T-helper 9 cell (primary cell): ENCODE measurements at places on chromosomes 16 and 17.

- no peak for DNase-seq
Measured at GRCh38 chr16:22205577-22206012, 483 bp upstream of the EEF2K start.

GRCh38 chr16:89046491-89046890 lies 47.2 kb upstream of the ACSF3 start:
- DNase-seq: no peak

- DNase-seq: no peak
Measured at GRCh38 chr16:76885776-76886537, 305.0 kb upstream of the MON1B start.

- DNase-seq: no peak
Measured at GRCh38 chr16:65867276-65867960, 499.1 kb upstream of the CDH5 start.

DNA sequence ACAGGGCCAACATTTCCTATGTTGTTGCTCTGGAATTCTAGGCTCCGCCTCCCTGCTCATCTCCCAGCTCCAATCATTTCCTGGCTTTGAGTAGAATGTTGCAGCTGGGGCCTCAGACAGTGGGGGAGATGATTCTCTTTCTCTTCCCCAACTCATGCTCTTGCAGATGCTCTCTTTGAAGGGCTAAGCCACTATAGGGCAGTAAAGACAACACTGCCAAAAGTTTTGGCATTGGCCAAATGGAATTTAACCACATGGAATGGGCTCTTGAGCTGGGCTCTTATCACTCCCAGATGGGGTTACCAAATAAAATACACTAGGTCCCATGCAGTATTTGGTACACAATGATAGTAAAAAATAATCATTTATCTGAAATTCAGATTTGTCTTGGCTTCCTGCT lies 19.6 kb upstream of the EFCAB13 start:
- no peak for DNase-seq

DNA sequence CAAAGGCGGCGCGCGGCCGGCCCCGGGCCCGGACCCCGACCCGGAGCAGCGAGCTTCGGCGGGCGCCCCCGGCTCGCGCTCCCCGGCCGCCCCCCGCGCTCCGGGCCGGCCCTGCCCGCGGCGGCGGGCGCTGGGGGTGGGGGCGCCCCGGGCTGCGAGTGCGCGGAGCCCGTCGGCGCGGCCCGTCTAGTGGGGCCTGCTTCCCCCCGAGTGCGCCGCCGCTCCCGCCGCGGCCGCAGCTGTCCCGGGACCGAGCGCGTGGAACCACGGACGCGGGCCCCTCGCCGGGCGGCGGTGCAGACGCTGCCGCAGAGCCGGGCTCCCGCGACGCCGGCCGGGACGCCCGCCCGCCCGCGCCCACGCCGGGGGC lies 308 bp downstream of the ADCY9 start:
- no peak for DNase-seq

- no peak for DNase-seq
Measured at GRCh38 chr17:73938706-73939105, 264.8 kb upstream of the RPL38 start.

DNA sequence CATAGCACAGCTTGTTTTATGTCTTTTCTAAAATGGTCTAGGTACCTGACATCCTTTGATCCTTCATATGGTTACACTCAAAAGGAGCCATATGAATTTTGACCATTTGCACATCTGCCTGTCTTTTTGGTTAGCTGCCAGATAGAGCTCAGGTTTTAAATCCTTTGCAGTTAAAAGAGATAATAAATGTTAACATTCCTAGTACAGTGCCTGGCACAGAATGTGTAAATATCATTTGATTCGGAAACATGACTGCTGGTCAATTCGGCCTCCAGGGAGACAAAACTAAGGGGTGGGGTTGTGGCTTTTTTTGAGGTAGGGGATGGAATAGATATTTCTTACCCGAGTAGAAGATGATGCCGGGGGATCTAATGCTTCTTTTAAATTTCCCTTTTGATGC lies 64.2 kb downstream of the FTO start:
- no peak for DNase-seq

DNA sequence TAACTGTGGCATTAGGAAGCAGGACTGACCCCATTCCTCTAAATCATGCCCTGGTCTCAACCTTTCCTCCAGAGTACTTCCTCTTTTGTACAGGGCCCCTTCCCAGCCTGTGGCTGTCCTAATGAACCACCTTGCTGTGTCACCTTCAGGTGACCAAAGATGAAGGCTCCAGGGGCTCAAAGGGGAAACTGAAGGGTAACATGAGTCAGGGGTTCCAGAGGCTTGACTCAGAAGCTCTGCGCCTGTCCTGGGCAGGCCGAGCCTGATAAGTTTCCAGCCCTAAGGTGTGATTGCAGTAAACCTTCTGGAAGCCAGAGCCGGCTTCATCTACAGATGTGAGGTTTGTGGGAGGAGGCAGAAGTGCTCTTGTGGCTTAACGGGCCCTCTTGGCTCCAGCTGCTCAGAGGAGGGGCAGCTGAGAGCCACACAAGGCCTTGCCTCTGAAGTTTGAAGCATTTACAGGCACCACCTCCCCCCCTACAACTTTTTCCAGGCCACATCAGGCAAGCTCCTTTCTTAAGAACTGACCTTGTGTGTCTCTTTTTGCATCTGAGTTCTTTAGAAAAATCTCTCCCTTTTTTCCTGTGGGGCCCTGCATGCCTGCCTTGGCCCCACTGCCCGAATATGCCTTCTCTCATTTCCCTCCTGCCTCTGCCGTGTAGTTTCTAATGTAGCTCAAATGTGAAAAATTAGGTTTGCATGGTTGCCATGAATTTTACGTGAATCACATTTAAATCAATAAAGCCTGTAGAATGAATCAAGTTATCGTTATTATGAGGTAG lies 149.9 kb downstream of the CLEC16A start:
- no peak for DNase-seq

GRCh38 chr17:60422162-60422665 lies at the start of gene CHCT1:
TSS of gene CHCT1 (plus strand) at chr17:60422489. CDS start at chr17:60422593, 104 bp downstream.
- DNase-seq: no peak

GRCh38 chr16:23229714-23230113 lies 47.2 kb downstream of the SCNN1G start:
- no peak for DNase-seq

- no peak for DNase-seq
Measured at GRCh38 chr16:87434146-87434667, 42.1 kb downstream of the MAP1LC3B start.

DNA sequence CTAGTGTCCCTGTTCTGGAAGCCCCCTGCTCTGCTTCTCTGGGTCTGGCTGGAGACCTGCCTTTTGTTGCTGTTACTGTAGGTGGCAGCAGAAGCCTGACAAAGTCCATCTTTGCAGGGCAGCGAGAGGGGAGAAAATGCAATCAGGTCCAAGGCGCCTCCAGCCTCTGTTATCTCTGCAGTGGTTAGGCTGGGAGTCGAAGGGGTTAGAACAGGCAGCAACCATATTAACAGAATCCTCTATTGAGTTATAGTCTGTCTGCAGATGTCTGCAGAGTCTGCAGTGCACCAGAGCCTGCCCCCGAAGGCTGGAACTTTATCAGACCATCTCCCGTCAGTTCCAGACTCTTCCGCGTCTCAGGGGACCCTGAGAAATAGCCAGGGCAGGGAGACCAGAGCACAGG lies 404.9 kb upstream of the EEF2KMT start:
- no peak for DNase-seq

GRCh38 chr17:30788918-30789317 lies 35.6 kb downstream of the CRLF3 start:
- DNase-seq: no peak

- DNase-seq: peak; percentile 6
Measured at GRCh38 chr16:5056352-5056751, 9.4 kb downstream of the C16orf89 start.

DNA sequence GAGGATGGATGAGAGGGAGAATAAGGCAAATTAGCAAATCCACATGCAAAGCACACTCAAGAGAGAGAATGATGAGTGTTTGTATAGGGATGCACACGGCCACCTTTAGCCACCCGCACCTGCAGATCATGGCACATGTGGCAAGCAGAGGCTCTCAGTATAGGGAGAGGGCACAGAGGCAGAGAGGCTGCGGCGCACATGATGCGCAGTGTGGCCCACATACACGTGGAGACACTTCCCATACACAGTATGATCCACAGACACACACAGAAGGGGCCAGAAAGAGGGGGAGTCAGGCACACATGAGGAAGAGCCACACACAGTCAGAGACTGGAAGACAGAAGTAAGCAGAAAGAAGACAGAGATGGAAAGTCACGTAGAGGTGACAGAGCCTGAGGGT lies 6.5 kb upstream of the CHD3 start:
- DNase-seq: no peak

DNA sequence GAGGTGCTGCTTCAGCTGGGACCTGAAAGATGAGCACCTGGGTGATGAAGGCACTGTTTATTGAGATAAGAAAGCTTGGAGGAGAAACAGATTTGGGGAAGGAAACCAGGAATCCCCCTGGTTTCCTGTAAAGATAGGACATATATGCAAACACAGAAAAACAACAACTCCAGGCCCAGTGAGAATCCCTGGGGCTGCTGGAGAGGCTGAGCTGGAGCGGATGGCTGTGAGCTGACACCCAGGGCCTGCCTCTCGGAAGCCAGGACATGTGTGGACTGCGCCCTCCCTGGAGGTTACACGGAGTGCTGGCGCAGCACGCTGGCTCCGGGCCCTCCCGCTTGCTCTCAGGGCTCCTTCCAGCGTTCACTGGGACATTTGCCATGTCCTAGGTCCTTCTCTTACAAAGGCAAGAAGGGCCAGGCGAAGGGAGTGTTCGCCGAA lies 57.5 kb downstream of the CYB5B start:
- DNase-seq: no peak

- no peak for DNase-seq
Measured at GRCh38 chr16:86189934-86190333, 291.0 kb downstream of the IRF8 start.

DNA sequence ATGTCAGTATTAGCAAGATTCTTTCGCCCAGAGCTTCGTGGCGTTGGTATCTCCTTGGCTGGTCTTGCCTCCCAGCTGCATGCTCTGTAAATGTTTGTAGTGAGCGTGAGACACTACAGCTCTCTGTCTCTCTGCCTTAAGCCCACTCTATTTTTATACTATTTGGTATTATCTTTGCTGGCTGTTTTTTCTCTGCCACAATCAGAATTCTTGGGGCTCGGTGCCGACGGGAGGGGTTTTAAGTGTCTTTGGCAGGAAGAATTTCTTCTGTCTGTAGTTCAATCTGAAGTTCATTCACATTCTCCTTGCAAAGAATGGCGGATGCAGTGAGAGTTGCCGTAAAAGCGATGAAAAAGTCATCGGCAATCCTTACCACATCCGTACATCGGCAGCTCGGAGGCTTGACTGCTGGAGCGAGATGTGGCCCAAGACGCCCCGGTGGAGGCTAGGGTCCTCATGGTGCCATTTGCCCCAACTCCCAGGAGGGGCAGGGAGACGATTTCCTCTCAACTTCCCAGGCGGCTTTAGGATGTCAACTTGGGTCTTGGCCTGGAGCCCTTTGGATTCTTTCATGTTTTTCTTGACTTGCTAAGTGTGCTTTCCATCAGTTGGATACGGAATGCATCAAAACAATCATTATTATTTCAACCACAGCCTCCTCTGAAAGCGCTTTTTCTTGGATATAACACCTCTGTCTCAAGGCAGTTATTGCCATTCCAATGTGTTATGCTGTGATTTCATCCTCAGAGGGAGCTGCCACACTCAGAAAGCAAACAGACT lies 132.3 kb upstream of the SDK2 start:
- no peak for DNase-seq

- DNase-seq: no peak
Measured at GRCh38 chr17:64343071-64343774, 47.4 kb downstream of the PECAM1 start.

DNA sequence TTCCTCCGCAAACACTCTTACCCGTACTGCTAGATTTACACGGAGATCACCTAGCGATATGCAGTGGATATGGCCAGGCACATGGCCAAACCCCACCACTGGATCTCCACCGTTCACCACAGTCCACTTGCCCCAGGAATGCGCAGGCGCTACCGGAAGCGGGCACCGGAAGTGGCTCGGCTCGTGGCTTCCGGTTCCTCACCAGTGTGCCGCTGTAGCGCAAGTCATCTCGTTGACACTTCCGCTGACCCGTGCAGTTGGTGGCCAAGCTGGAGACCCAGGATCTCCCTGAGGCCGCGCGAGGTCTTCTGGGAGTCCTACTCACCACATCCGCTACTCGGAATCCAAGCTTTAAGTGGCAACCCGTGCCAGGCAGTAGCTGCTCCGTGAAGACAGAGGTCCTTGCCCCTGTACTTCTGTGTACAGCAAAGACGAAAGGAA lies 11.5 kb downstream of the ZNF597 start:
- DNase-seq: peak; percentile 6

- no peak for DNase-seq
Measured at GRCh38 chr16:68227183-68227793, 8.6 kb downstream of the ESRP2 start.

GRCh38 chr16:54242199-54242598 lies 44.4 kb downstream of the IRX3 start:
- no peak for DNase-seq

DNA sequence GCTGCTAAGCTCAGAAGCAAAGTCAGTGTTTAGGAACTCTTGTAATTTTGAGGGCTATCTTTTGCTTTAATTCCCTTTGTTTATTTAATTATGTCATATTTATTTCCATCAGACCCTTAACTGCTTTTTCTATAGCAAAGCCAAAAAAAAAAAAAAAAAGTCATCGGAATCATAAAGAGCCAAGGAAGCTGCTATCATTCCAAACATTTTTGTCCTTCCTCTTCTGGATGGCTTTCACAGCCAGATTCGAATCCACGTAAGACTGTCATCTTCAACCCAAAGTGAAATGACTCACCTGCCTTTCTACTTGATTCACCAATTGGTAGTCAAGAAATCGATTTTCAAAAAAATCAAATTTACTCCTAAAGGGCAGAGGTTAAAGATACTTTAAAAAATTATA lies 38.4 kb downstream of the WIPI1 start:
- DNase-seq: no peak

DNA sequence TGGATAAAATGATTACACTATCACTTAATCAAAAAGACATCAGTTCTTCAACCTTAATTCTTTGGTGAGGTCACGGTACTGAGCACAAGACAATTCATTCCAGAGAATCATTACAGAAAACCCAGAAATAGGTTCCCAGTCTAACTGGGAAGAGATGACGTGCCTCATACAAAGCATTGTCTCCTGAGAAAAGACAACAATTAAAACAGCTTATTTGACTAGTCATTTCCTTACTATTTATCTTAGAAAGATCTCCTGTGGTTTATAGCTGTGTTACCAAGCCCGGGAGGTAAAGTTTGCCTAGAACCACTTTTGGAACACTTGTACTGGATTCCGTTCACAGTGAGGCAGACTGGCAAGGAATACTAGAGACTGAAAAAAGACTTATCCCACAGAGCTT lies 5.1 kb downstream of the PHF12 start:
- no peak for DNase-seq

GRCh38 chr16:56931271-56931891 lies 561 bp upstream of the HERPUD1 start:
- DNase-seq: no peak

- DNase-seq: no peak
Measured at GRCh38 chr16:88924834-88925539, 52.0 kb downstream of the CBFA2T3 start.

DNA sequence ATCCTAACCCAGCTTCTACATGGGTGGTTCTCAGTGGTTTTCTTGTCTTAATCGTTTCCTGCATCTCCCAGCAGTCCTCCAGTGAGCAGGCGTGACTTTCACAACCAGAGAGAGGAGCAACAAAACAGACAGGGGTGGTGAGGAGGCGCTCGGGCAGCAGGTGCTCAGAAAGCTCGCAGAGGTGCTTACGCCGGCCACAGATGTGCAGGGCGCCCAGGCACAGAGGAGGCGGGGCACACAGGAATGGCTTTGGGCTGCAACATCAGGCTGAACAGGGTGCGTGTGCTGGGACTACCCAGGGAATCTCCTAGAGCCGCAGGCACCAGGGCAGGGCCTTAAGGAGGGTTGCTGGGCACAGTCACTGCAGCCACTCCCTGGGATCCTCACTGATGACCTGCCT lies 32.6 kb downstream of the KLHDC4 start:
- DNase-seq: no peak
